ENCODE measurements at places on chromosomes 6 and 20. TPM values are rescaled to one million over a fixed set of nuclear protein-coding genes. Genes with fewer than 3 reads are reported as not detected.

- no peaks in the 10 kb centered on the region for H3K27me3 ChIP-seq
- no peaks in the 10 kb centered on the region for H3K36me3 ChIP-seq
These were observed 4.8 kb upstream of the IRF4 start for GRCh38 chr6:386688-387266.

Gene LY86
- total RNA-seq: 68.7 TPM

Gene RAD21L1
- not detected for total RNA-seq

- no peaks in the 10 kb centered on the region for H3K36me3 ChIP-seq
- no peak overlapping the region for H3K27ac ChIP-seq
- H3K27me3 ChIP-seq: no peaks in the 10 kb centered on the region
- no peak overlapping the region for H3K4me3 ChIP-seq
These were observed 691.8 kb downstream of the QKI start for GRCh38 chr6:164106345-164106769.

Gene GTSF1L
- total RNA-seq: 0.84 TPM

DNA sequence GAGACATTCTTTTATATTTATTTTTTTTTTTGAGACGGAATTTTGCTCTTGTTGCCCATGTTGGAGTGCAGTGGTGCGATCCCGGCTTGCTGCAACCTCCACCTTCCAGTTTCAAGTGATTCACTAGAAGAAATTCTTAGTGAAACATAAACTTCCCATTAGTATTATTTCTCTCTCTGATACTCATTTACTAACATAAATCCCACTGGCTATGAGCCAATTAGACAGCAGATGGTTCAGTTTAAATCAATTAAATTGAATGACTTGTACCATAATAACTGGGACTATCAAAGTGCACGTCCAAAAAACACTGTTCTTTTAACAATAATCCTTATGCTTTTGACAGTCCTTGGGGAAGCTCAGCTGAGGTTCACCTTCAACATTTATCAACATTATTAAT, 111.2 kb upstream of the PTCHD4 start:
- no peaks in the 10 kb centered on the region for H3K36me3 ChIP-seq
- H3K4me1 ChIP-seq: no peaks in the 10 kb centered on the region
- H3K27ac ChIP-seq: no peak overlapping the region
- H3K4me3 ChIP-seq: no peak overlapping the region
- no peak for DNase-seq
- H3K27me3 ChIP-seq: no peaks in the 10 kb centered on the region

GRCh38 chr20:12824328-12825225, 184.2 kb upstream of the SPTLC3 start:
- DNase-seq: no peak
- H3K27ac ChIP-seq: no peak overlapping the region
- no peaks in the 10 kb centered on the region for H3K27me3 ChIP-seq
- no peak overlapping the region for H3K4me3 ChIP-seq
- H3K36me3 ChIP-seq: no peaks in the 10 kb centered on the region

DNA sequence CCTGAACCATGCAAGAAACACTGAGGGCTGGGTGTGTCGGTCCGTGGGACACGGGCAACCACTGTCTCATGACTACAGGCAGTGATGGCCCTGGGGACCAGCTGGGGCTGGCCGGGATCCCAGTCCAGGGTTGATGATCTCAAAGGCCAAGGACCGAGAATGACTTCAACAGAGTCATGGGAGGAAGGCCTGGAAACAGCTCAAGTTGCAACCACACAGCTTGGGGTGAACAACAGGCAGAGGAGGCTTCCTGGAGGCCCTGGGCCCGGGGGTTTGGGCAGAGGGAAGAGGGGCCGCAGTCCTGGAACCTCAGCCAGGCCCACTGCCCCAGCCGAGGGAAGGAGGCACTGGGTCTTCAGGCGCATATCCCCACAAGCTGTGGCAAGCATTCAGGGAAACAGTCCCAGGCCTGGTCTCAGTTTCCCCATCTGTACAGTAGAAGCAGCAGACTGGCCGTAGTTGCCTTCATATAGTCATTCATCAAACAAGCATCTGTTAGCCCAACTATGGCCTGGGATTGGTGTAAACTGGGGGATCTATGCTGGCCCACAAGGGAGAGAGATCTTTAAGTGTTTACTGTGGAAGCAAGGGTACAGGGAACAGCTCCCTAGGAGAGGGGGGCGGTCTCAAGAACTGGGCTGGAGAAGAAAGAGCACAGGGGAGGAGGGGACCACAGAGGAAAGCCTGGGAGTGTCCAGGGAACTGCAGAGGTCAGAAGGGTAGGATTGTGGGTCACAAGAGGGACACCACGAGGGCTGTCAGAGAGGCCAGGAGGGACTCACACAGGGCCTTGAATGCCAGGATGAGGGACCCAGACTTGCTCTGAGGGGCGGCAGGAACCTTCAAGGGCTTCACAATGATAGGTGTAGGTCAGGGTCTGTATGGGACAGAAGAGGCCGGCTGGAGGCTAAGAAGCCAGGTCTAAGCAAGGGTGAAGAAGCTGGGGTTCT, 2.1 kb downstream of the MYL9 start:
- H3K4me3 ChIP-seq: no peak overlapping the region
- no peaks in the 10 kb centered on the region for H3K36me3 ChIP-seq
- H3K4me1 ChIP-seq: peaks cover 15% of the 10 kb centered on the region

DNA sequence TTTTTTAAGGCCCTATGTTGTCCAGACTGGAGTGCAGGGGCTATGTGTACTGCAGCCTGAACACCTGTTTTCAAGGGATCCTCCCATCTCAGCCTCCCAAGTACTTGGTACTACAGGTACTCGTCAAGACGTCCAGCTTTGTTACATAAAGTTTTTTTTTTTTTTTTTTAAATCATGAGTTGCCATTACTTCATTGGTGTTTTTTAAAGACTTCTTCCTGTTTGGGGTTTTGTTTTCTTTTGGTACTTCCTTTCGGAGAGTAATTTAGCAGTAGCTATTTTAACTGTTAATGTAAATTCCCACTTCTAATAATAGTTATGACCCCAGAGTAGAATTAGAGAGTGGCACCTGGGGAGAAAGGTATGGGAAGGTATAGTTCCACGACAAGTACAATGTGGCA, 10.5 kb downstream of the ZNFX1 start:
- DNase-seq: peak; percentile 47
- H3K27me3 ChIP-seq: no peaks in the 10 kb centered on the region
- H3K4me3 ChIP-seq: no peak overlapping the region
